ENCODE measurements at places on chromosomes 4 and X.

GRCh38 chr4:53365121-53365485 is 758 bp downstream of the SCFD2 start:
- DNase-seq = no peak

- DNase-seq = no peak
These were observed 19.1 kb downstream of the BCOR start for GRCh38 chrX:40078489-40079227.

DNA sequence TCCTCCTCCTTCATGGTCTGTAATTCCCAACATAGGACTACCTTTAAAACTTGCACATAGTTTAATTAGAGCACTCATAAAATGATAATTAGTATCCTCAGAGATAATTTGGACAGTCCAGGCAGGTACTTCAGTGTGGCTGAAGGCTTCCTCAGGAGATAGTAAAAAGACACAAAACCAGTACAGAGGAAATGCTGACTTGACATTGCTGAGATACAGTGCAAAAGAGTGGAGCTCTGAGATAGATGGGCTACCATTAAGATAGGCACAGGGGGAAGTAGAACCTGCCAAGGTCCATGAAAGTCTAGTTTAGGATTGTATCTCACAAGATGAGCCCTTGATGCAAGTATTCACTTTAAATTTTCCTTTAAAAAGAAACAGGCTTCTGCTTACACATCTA is 91.0 kb downstream of the USP9X start:
- no peak for DNase-seq

DNA sequence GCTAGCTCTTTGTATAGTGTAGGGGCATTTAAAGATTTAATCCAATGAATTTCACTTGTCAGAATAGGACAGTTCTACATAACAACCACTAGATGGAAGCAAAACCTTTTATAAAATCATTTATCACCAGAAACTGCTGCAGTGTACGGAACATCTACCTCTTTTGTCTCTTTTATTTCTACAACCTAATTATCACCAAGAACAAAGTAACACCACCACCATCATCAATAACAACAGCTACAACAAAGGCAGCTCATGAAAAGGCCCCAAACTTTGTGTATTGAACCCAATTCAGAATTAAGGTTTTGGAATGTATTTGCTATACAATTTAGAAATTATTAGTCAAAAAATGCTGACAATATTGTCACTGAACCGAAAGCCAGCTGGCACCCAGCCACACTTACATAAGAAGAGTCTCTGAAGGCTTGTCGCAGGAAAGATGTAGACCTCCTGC is 260.9 kb upstream of the RPS6KA3 start:
- DNase-seq = no peak

DNA sequence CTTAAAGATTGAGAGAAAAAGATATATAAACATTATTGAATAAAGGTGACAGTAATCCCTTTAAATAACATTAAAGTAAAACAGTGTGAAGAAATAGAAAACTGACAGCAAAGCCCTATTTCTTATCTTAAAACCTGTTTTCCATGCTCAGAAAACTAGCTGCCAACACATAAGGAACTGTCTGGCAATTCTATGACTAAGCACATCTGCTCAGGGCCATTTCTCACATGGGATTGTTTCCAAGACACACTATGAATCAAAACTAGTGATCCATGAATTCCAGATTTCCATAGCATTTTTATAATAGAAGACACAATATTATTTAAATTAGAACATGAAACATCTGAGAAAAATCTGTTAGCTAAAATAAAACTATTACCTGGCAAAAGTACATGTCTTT is 113.4 kb downstream of the SCLT1 start:
- no peak for DNase-seq

DNA sequence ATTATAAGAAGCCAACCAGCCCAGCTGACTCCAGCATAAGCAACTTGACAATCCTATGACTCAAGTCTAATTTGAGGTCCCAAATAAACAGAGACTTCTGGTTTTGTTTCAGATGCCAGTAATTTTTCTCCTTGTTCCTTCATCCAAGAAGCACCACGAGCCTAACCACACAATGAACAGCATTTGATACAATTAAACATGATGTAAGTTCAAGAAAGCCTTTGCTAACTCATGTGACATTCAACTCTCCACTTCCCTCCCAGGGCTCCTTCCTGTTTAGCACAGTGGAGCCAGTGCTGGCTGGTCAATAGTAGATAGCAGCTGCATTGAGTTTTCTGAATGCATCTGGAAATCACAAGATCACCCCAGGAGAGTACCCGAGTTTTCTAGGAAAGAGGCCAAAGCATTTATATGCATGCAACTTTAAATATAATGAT is 206.3 kb downstream of the ARHGAP24 start:
- no peak for DNase-seq

DNA sequence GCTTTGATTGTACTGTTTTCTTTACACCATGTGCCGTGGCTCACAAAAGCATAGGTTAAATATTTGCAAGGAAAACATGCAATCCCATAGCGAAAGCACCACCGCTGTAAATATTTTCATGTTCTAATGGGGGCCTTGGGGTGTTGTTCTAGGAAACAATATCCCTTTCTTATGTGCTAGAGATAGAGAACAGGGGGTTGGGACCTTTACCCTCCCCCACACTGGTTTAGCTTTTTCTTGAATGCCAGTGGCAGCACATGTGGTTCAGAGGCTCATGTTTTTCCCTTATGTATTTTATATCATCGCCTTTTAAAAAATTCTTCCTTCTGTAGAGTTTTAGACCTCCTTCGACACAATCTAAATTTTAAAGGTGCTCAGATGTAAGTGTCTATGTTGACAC is 422.6 kb upstream of the TENM3 start:
- no peak for DNase-seq

Data from stimulated activated CD8-positive, alpha-beta memory T cell treated with anti-CD3 and anti-CD28 coated beads, Interleukin-12 subunit alpha, Interleukin-12 subunit beta, amount 100 ng/mL, for 4 hours (primary cell).